ENCODE measurements at places on chromosomes 2 and 18.

- DNase-seq = no peak
Measured at GRCh38 chr18:37383036-37383785, 182.4 kb downstream of the CELF4 start.

DNA sequence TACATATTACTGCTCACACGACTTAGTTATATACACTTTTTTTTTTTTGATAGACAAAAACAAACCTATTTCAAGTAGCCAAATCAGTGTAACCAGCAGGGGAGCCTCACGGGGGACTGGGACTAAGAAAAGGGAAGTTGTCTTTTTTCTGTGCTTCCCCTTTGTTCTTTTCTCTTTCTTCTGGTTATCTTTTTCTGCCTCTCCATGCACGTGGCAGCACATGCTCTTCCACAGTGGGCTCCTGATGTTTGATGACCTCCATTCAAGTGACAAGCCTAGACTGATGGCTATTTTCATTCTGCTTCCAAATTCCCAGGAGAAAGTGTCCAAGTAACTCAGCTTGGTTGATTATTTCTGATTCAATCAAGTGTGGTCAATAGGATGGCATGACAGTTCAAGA is 98.2 kb upstream of the STK39 start:
- DNase-seq = no peak

GRCh38 chr2:179263015-179263414 is 1.6 kb downstream of the SESTD1 start:
- DNase-seq = no peak

DNA sequence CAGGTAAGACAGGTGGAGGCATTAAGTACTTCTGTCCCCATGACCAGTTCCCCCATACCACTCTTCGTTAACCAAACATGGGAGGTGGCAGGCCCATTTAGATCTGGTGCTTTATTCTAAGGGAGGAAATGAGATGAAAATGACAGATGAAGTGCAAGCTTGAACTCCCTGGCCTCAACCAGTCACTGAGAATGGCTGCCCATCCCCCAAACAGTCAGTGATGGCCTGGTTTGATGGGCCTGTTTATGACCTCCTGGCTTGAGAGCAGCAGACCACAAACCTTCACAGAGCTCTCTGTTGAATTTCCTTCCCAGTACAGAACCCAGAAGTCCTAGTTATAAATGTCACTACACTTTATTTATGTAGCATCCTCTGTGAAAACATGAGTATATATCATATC is 31.1 kb downstream of the EPAS1 start:
- no peak for DNase-seq

DNA sequence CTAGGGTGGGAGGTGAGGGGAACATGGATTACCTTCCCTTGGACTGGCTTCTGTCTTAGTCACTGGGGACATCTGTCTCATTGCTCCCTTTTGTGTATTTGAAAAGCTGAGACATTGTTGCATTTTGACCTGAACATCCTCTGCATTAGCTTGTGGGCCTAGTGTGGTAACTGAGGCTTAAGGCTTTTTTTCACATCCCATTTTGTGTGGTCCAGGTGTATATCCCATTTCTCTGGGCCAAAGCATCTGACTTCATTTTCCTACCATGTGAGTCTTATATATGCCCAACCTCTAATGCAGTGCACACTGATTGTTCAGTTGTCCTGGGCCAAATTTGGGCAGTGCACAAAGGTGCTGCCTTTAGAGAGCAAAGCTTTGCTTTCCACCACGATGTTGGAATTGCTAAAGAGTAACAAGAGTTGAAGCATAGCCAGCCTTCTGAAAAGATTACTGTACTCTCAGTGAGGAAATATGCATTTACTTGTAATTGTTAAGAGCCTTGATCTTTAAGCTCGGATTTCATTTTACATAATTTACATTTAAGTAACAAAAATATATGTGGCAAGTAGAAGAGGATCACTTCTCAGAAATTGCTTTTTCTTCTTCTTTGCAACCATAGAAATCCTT is 13.3 kb downstream of the PRKCE start:
- no peak for DNase-seq

- no peak for DNase-seq
Measured at GRCh38 chr2:48395658-48396057, 134.3 kb upstream of the STON1 start.

GRCh38 chr2:25174192-25174861 is 5.9 kb upstream of the POMC start:
- no peak for DNase-seq

- DNase-seq = no peak
Measured at GRCh38 chr2:149572102-149572953, 15.2 kb downstream of the MMADHC start.

DNA sequence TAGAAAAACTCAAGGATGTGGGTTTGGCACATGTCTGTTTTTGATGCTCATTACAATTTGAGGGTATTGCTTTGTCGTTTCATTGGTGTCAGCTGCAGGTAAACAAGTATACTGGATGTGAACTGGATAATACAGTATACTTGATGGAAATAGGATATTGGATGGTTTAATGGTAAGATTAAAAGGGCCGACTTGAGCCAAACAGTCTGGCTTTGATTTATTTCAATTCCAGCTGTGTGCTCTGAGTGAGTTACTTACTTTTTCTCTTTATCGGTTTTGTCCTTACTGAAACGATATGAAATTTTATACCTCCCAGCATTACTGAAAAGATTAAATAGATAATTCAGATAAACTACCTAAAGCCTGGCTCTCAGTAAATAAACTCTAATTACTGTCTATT is 227.6 kb downstream of the ASXL3 start:
- no peak for DNase-seq
